Fibroblast of lung (primary cell): ENCODE measurements at places on chromosomes 7 and 10. TPM values are rescaled to one million over a fixed set of nuclear protein-coding genes. Genes with fewer than 3 reads are reported as not detected.

Gene BMPER
- polyA plus RNA-seq = 9.8 and 15.9 TPM in 2 replicates

Gene FEZF1
- not detected in 2 replicates for polyA plus RNA-seq

Gene VIPR2
- polyA plus RNA-seq = not detected in 2 replicates

Gene AZGP1
- polyA plus RNA-seq = not detected in 2 replicates

Gene LRRC18
- polyA plus RNA-seq = 0.08 TPM in 1 of 2 replicates, not detected in the other

Gene SPDYE8
- polyA plus RNA-seq = not detected in 2 replicates
